ENCODE measurements at places on chromosomes 16 and 17.

GRCh38 chr16:54585998-54586340, 299.4 kb upstream of the IRX3 start:
- DNase-seq: no peak

DNA sequence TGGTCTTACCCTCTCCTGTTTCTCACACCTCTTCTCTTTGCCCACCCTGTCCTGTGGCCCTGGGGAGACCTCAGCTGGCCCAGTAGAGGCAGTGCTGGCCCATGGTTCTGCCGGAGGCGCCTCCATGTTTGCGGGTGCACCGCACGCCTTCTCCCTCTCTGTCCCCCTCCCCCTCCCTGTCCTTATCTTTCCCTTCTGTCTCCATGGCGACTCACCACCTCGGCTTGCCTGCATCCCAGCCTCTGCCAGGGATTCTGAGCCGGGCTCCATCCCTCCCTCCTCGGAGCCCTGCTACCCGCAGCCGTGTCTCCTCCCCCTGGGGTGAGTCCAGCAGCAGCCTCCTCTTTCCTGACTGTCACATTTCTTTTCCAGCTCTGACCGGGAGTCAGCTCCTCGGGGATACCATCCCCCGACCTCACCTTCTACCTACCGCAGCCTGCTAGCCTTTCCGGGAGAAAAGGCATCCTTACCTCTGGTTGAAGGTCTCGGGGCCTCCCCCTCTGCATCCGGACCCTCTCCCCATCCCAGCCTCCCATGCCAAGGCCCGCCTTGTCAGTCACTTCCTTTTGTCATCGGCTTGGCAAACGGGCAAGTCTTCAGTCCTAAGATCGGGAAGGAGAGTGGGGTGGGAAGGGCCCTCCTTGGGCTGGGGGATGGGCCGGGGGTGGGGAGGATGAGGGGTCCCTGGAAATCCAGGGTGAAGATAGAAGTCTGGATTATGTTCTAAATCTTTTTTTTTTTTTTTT, at the start of gene RNF112:
Gene RNF112 (plus strand): TSS at position 358 of the 746 bp plus-strand sequence. CDS start 177 bp downstream, at position 535.
- DNase-seq: no peak

GRCh38 chr17:3004925-3005324, 58.5 kb downstream of the OR1D5 start:
- no peak for DNase-seq

DNA sequence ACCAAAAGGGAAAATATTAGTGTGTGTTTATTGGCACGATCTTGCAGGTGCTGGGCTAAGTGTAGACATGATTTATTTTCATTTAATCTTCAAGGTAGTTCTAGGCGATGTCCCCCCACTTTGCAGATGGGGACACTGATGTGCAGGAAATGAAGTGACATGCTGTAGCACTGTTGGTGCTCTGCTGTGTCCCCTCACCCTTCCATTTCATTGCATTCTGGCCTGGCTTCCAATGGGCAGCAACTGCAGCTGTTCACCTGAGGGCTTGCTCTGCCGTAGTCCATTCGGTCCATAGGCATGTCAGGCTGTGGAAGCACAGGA, 123.9 kb downstream of the PRKCB start:
- DNase-seq: no peak

GRCh38 chr17:29613856-29614255, 8.9 kb downstream of the CORO6 start:
- DNase-seq: no peak

GRCh38 chr16:81466356-81466980, 21.9 kb downstream of the CMIP start:
- DNase-seq: no peak

DNA sequence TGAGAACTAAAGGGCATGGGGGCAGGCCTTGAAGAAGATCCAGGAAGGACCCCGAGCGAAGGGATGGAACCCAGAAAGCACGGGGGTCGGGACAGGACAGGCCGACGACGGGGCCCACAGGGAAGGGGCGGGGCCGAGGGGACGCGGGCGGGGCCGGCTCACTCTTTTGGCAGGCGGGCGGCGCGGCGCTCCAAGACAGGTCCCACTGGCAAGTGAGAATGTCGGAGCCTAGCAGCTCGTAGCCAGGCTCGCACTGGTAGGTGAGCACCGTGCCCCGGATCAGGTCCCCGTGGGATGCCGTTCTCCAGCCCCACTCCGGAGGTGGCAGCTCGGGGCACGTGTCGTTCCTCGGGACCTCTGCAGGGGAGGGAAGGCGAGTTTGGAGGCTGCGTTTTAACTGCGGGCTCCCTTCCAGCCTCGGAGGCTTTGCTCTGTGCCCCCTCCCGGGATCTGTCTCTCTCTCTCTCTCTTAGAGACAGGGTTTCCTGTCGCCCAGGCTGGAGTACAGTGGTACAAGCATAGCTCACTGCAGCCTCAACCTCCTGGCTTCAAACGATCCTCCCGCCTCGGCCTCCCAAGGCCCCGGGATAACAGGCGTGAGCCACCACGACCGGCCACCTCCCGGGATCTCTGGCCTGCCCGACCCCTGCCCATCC, 13.7 kb upstream of the CDIPT start:
- DNase-seq: no peak
